ENCODE measurements at places on chromosomes 6 and 20.

DNA sequence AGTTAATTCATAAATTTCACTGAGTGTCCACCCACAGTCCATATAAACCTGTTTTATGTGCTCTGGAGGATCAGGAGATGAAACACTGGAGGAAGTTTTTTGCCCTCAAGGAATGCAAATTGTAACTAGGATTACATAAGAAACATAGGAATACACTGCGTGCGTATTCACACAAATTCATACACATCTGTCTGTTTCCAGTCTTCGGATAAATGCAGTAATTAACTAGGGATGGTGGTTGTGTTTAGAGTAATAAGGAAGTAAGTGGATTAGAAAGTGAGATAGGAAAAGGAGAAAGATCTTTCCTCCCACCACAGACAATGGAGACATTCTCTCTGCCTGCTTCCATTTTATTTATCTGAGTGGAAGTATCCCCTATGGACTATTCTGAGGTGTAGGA, 35.7 kb upstream of the POPDC3 start:
- no peak for DNase-seq

GRCh38 chr6:80872199-80872950, 765.9 kb downstream of the BCKDHB start:
- no peak for DNase-seq

GRCh38 chr20:10579942-10580341, 93.9 kb downstream of the JAG1 start:
- DNase-seq, result no peak

- DNase-seq, result no peak
These were observed 9.0 kb downstream of the METTL24 start for GRCh38 chr6:110348961-110349690.

- no peak for DNase-seq
These were observed 149.7 kb downstream of the LRRC1 start for GRCh38 chr6:53944543-53944942.
